ENCODE measurements at places on chromosomes 7 and 10. TPM values are rescaled to one million over a fixed set of nuclear protein-coding genes. Genes with fewer than 3 reads are reported as not detected.

DNA sequence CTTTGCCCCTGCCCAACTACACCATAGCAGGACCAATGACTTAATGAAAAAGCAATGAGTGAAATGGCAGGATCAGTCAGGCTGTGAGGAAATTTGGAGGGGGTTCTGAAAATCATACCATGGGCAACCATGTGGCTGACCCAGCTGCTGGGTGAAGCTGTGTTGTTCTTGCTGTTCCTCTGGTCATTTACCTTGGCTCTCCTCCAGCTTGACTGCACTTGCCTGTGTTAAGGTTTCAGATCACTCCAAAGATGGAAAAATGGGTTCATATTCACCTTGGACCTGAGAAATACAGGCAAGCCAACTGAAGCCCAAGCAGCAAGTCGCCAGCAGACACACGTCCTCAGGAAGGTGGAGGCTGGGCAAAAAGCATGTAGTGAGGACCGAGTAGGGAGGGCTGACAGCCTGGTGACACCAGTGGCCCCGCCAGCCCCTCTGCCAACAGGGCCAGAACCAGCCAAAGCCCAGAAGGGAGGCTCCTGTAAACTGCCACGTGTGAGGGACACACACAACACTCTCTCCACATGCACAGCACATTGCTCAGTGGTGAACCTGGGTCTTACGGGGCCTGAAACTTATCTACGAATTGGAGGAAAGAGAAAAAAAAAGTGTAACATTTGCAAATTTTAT, 40.1 kb downstream of the PARP12 start:
- H3K27me3 ChIP-seq, result no peaks in the 10 kb centered on the region
- peaks cover 6% of the 10 kb centered on the region for H3K4me1 ChIP-seq
- no peak overlapping the region for H3K4me3 ChIP-seq
- no peak for DNase-seq
- H3K36me3 ChIP-seq, result peaks cover 10% of the 10 kb centered on the region

DNA sequence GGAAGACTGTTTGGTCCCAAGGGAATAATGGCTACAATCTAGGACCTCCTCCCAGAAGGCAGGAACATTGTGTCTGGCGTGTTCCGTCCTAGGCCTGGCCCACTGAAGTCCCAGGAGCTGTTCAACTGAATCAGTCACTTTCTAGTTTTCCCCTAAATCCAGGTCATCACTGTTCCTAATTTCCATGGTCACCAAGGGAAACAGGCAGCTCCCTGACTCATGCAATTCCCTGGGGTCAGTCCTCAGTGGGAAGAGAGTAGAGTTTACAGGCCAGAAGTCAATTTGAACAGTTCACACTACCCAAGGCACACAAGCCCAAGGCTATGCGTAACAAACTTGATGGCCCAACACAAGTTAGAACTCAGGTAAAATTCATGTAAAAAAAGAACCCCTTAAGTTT, 44.0 kb downstream of the CREB3L2 start:
- peaks cover 31% of the 10 kb centered on the region for H3K4me1 ChIP-seq
- H3K27me3 ChIP-seq, result no peaks in the 10 kb centered on the region
- no peak overlapping the region for H3K27ac ChIP-seq
- no peak overlapping the region for H3K4me3 ChIP-seq
- no peak for DNase-seq

DNA sequence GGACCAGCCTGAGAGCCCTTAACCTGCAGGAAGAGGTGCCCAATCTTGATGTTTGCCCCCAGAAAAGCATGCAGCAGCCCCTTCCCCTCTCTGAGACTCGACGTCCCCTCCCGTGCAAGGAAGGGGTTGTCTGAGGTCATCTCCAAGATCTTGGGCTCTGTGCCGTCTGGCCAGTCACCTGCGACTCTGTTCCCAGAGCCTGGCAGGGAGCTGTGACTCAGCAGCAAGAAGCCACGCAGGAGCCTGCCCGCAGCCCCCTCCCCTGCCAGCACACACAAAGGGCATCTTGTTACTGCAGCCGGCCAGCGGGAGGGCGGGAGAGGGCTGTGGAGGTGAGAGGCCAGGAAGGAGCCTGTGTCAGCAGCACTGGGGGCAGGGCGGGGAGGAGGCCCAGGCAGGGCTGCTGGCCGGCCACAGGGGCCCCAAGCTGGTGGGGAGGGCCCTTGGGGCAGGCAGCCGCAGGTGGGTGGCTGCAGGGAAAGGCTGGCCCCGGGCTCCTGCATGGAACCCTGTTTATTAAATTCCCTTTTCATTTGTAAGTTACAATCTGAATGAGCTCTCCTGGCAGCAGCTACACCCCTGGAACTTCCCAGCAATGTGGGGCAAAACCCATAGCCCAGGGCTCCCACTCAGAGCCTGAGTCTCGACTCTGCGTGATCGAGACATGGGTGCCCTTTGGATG, 103.7 kb upstream of the ZMIZ1 start:
- no peaks in the 10 kb centered on the region for H3K4me1 ChIP-seq
- peak; percentile 42 for DNase-seq
- H3K4me3 ChIP-seq, result no peak overlapping the region

DNA sequence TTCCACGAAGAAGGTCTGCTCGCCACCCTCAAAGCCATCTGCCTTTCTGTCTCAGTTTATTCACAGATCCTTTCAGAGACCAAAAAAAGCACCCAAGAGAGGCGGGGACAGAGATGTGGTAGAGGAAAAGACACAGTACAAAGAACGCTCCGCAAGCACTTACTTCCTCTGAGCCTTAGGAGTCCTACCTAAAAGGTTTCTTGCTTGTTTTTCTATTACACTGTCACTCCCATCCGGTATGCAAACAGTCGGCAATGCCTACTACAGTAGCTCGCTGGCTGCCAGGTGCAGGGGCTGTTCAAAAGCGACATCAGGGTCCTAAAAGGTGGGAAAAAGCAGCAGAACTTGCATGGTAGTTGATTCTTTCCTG, 816 bp downstream of the TECPR1 start:
- H3K27ac ChIP-seq, result peak overlapping the region; percentile 20
- peaks cover 23% of the 10 kb centered on the region for H3K4me1 ChIP-seq
- H3K4me3 ChIP-seq, result peak overlapping the region; percentile 74
- no peaks in the 10 kb centered on the region for H3K36me3 ChIP-seq

The CCDC3 gene
- polyA plus RNA-seq, result 2.2 TPM

- no peaks in the 10 kb centered on the region for H3K4me1 ChIP-seq
- DNase-seq, result no peak
- no peaks in the 10 kb centered on the region for H3K27me3 ChIP-seq
- no peaks in the 10 kb centered on the region for H3K36me3 ChIP-seq
- no peak overlapping the region for H3K4me3 ChIP-seq
Observed at GRCh38 chr7:70494225-70495032, 637.5 kb upstream of the GALNT17 start.

The LMOD2 gene
- polyA plus RNA-seq, result not detected
